ENCODE measurements at places on chromosomes 5 and 9. TPM values are rescaled to one million over a fixed set of nuclear protein-coding genes. Genes with fewer than 3 reads are reported as not detected.

MOCS2 gene
- 18.6 TPM for total RNA-seq

ANKRD18B gene
- total RNA-seq = not detected

PKD2L2 gene
- total RNA-seq = not detected

SETD9 gene
- total RNA-seq = 9.3 TPM

DBN1 gene
- 101 TPM for total RNA-seq

All from activated CD8-positive, alpha-beta T cell treated with anti-CD3 and anti-CD28 coated beads for 36 hours (primary cell).